CD4-positive, CD25-positive, alpha-beta regulatory T cell (primary cell): ENCODE measurements at places on chromosomes 2 and 18. TPM values are rescaled to one million over a fixed set of nuclear protein-coding genes. Genes with fewer than 3 reads are reported as not detected.

SERPINB13 gene
- polyA plus RNA-seq, result not detected

ANKRD30B gene
- polyA plus RNA-seq, result not detected

DNA sequence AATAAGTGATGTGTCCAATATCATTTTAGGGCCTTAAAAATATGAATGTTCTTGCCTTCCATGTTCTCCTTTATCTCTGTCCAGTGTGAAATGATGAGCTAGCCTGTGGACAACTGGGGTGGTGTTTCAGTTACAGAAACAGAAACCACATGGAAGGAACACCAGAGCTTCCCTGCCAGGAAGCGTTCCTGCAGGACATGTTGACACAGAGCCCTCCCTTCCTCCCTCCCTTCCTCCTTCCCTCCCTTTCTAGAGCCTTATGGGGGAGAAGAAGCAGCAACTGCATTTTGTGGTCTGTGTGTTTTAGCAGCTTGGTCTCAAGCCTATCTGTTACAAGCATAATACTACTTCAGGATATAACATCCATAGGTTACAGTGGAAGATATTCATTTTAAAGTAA, 539.7 kb upstream of the NETO1 start:
- H3K4me1 ChIP-seq, result no peaks in the 10 kb centered on the region
- DNase-seq, result no peak
- H3K27ac ChIP-seq, result no peak overlapping the region
- H3K4me3 ChIP-seq, result no peak overlapping the region

DNA sequence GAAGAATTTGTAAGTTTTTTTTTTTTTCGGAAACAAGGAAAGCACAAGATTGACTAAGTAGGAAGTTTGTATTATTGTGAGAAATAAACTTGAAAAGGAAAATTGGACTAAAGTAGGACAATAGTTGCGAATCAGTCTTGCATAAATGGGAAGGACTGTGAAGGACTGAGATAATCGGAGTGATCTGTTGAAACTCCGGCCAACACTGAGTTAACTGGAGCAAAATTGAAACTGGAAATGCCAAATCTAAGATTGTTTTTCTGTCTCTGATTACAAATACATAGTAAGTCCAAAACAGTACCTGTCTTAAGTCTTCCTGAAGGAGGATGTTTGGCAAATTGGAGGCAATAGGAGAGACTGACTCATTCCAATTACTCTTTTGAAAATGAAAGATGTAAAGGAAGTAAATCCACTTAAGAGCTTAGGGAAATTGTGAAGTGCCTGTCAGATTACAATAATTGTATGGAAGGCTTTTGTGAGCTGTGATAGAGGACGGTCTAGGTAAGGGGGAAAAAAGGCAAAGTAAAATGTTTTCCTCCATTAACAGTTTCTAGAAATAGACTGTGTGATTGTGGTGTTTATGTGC, 204.9 kb upstream of the CYRIA start:
- DNase-seq, result no peak
- no peak overlapping the region for H3K4me3 ChIP-seq
- no peak overlapping the region for H3K27ac ChIP-seq
- no peaks in the 10 kb centered on the region for H3K4me1 ChIP-seq
- no peaks in the 10 kb centered on the region for H3K27me3 ChIP-seq
- H3K36me3 ChIP-seq, result no peaks in the 10 kb centered on the region

GRCh38 chr2:69789175-69789721, 40.2 kb upstream of the GMCL1 start:
- DNase-seq, result no peak
- H3K27me3 ChIP-seq, result no peaks in the 10 kb centered on the region
- H3K27ac ChIP-seq, result no peak overlapping the region
- H3K4me3 ChIP-seq, result no peak overlapping the region
- H3K4me1 ChIP-seq, result no peaks in the 10 kb centered on the region
- H3K36me3 ChIP-seq, result no peaks in the 10 kb centered on the region

GRCh38 chr2:1746174-1747064, 2.1 kb upstream of the PXDN start:
- no peaks in the 10 kb centered on the region for H3K36me3 ChIP-seq
- H3K4me3 ChIP-seq, result no peak overlapping the region
- no peak overlapping the region for H3K27ac ChIP-seq

DNA sequence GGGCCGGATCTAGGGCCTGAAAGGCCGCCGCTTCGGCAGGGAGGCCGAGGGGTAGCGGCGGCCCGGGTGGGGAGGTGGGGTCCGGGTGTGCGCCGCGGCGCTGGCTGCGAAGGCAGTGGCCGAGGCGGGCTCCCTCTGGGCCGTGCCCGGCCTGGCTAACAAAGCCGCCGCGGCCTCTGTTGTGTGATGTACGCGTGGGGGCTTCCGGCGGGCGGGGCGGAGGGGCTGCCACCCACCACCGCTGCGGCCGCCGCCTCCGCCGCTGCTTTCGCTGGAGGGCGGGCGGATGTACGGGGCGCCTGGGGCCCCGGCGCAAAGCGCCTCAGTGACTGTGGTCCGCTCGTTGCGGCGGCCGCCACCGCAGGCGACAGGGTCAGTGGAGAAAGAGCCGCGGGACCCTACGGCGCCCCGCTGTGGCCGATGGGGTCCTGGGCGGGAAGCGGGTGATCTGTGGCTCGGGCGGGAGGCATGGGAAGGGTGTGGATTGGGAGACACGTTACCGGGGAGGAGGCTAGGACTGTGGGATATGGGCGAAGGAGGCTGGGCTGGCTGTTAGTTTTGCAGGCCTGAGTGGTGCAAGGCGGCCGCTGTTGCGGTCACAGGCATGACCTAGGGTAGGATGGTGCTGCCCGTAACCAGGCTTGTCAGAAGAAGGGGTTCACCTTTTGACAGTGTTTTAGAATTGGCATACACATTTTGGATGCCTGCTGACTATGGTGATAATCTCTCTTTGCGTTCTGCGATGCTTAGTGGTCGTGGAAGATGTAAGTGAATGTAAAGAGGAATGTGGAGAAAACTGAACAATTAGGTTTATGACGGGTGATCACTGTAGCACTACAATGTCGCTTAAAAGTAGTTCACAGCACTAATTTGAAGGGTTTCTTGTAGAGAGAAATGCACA, 662 bp downstream of the BZW1 start:
- peak overlapping the region; percentile 81 for H3K4me3 ChIP-seq
- peak overlapping the region; percentile 98 for H3K27ac ChIP-seq
- DNase-seq, result peak; percentile 79
- H3K36me3 ChIP-seq, result peaks cover 42% of the 10 kb centered on the region
- H3K27me3 ChIP-seq, result no peaks in the 10 kb centered on the region
- H3K4me1 ChIP-seq, result peaks cover 35% of the 10 kb centered on the region

- H3K27ac ChIP-seq, result peak overlapping the region; percentile 65
- peak overlapping the region; percentile 27 for H3K4me3 ChIP-seq
- DNase-seq, result peak; percentile 20
- no peaks in the 10 kb centered on the region for H3K27me3 ChIP-seq
Observed at GRCh38 chr2:127829845-127830246, 18.9 kb upstream of the WDR33 start.

DNA sequence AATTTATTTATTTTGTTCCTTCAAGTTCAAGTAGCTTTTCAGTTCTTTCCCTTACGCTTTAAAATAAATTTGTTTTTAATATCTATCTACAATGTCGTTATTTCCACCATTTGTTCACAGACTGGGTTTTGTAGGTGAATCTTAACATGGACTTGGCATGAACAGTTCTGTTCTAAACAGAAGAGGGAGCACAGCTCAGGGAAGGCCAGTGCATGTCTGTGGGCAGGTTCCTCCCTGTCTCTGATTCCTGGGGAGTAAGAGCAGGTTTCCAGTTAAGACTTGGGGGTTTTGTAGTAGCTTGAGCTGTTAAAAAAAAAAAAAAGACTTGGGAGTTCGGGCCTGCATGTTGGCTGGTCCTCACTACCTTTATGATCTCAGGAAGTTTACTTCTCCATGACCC, 11.1 kb downstream of the TTL start:
- H3K4me1 ChIP-seq, result no peaks in the 10 kb centered on the region
- H3K27me3 ChIP-seq, result no peaks in the 10 kb centered on the region

- H3K27me3 ChIP-seq, result no peaks in the 10 kb centered on the region
- no peaks in the 10 kb centered on the region for H3K4me1 ChIP-seq
- no peak overlapping the region for H3K27ac ChIP-seq
- DNase-seq, result no peak
- no peak overlapping the region for H3K4me3 ChIP-seq
Observed at GRCh38 chr2:168165397-168165796, 82.0 kb downstream of the STK39 start.

- no peak overlapping the region for H3K4me3 ChIP-seq
- DNase-seq, result no peak
- no peaks in the 10 kb centered on the region for H3K27me3 ChIP-seq
- no peak overlapping the region for H3K27ac ChIP-seq
Observed at GRCh38 chr2:210536973-210537650, 19.3 kb upstream of the CPS1 start.

DNA sequence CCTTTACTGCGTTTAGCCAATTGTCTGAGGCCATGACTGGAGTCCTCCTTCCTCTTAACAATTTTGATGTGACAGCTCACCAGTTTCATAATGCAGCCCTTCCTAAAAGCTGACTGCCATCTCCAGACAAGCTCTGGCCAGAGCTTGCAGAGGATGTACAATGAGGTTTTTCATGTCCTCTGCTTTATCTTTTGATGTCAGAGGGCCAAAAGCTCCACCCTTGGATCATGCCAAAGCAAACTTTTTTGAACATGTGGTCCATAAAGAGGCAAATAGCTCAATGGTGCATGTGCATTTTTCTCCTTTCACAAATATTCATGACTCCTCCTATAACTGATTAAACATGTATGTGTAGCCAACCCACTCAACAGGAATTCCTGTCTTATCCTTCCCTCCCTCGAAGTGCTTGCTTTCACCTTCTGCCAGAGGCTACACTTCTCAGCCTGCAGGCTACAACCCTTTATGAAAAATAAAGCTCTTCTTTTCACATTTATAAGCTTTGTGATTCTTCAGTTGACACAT, 266.2 kb downstream of the FBXO15 start:
- no peak for DNase-seq
- H3K36me3 ChIP-seq, result no peaks in the 10 kb centered on the region

- no peak overlapping the region for H3K27ac ChIP-seq
- H3K4me1 ChIP-seq, result no peaks in the 10 kb centered on the region
- DNase-seq, result no peak
- no peak overlapping the region for H3K4me3 ChIP-seq
- no peaks in the 10 kb centered on the region for H3K27me3 ChIP-seq
Observed at GRCh38 chr2:15521641-15522181, 39.4 kb downstream of the NBAS start.
